ENCODE measurements at places on chromosomes 2 and 18.
A peak's percentile ranks its signal among the peaks of the same experiment; 100 is the strongest.

DNA sequence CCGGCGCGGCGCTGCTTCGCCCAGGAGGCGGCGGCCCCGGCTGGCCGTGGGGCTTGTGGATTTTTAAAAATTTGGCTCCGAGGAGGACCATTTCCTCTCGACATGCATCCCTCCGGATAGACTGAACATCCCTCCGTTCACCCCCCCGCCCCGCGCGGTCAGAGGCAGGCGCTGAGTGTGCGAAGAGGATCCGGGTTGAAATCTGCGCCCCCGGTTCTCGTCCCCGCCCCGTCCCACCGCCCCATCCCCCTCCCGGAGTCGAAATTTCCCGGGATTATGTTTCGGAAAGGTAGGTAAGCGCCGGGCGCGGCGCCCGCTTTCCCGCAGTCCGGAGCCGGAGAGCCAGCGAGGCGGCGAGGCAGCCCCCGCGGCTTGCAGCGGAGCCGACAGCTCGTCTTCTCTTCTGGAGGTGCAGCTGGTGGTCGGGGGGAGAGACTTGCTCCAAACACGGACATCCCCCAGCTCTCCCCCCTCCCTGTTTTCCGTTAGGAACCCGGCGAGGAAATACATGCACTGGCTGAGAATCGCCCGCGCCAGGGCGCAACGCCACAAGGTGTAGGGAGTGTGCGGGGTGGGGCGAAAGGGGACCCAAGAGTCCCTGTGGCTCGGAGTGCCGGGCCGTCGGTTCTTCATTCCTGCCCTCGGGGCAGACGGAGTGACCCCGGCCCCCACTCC lies at the start of gene PRKCE:
TSS of gene PRKCE (plus strand) at position 261 of the 675 bp plus-strand sequence.
- DNase-seq: no peak

- no peak for DNase-seq
These were observed 50.8 kb upstream of the ITGA6 start for GRCh38 chr2:172376505-172377125.

DNA sequence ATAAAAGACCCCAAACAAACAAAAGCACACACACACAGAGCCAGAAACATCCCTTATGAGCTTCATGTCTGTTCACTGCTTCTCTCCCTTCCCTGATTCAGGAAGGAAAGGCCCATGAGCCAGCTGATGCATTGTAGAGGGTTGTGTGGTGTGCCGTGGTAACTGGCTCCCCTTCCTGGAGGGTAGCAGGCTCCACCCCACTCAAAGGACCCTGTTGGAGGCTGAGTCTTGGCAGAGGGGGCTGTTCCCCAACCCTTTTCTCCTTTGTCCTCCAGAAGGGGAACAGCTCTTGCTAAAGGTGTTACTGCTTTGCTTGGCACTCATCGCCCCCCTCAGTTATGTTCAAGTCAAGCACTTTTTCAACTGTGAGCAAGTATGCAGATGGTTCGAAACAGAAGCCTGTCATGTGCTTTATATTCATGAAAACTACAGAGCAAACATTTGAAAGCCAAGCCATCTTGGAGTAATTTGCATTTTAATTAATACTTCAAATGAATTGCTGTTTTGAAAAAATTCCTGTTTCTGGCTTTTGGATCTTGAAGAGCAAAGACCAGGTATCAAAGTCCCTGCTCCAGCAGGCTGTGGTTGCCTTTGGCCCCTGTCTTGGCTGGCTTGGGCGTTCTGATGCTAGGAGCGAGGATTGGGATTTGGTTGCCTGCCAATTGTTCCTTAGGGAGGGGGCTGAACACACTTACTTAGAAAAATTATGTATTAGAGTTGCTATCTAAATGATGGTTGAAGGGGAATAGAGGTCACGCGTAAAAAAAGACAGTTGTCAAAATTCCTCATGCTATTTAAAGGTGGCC lies 267.8 kb downstream of the TSN start:
- DNase-seq: no peak

- DNase-seq: no peak
These were observed 98.1 kb downstream of the RTP5 start for GRCh38 chr2:241967467-241968144.

- DNase-seq: no peak
These were observed 101.9 kb upstream of the TWIST2 start for GRCh38 chr2:238745997-238746396.

GRCh38 chr18:63850020-63850419 lies 37.5 kb upstream of the SERPINB2 start:
- no peak for DNase-seq

DNA sequence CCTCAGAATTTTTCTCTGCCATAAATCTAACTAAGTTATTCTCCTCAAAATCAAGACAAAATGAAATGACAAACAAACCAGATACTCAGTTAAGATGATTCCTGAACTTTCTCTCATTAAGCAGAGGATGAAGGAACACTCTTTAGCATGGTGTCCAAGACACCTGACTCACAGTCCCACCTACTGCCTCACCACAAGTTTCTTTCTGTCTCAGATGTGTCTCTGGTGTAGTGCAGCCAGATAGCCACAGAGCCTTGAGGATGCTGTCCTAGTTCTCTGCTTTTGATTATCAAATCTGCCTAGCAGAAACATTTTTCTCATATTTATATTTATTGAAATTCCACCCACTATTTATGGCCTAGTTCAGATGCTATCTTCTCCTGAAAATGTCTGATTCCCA lies 103.6 kb upstream of the TMEM200C start:
- no peak for DNase-seq

DNA sequence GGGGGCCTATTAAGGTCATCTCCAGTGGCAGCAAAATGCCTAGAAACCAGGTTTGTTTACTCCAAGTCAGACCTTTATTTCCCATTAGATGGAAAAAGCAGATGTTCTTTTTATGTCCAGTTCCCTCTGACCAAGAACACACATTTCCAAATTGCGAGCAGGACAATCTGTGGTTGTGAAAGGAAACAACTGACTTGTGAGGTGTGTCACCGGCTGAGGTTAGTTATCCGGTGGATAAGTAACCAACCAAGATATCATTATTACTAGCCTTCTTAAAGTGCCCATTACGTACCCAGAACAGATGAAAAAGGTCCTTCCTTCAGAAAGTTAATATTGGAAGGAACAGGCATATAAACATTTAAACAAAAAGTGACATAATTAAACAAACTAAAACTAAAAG lies 112.9 kb downstream of the THADA start:
- no peak for DNase-seq

DNA sequence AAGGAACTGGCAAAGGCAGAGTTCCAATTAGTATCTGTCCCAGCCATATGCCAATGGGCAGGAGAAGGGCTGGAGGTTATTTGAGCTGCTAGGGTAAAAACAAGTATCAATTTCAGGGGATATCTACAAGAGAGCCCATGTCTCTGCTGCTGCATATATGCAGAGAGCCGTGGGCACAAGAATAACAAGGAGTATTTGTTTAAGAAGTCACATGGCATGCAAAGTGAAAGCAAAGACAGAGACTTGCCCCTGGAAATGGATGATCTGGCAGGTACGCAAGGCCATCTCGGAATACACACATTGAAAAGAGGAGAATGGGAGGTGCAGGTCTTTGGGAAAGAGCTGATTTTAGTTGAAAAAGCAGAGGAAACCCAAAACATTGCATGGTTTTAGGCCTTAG lies 170.6 kb downstream of the EVA1A start:
- DNase-seq: no peak

DNA sequence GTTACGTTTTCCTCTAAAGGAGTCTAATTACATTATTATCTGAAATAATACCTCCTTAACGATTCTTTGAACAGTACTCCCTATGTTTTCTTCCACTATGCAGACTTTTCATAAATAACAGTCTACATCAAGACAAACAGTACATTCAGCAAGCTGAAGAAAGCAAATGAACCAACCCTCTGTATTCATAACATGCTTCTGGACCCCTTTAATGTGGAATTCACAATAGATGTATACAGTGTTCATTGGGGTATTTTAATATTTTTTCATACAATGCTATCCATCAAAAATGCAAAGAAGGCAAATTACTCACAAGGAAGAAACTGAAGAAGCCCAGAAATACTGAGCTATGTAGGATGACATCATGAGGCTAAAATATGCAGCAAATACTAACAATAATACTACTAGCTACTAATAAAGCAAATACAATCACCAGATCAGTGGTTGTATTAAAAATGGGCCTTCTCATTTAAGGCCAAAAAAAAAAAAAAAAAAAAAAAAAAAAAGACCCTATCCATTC lies 408.6 kb downstream of the MTX2 start:
- DNase-seq: no peak

- DNase-seq: no peak
These were observed 137.6 kb downstream of the WDSUB1 start for GRCh38 chr2:159148901-159149300.

DNA sequence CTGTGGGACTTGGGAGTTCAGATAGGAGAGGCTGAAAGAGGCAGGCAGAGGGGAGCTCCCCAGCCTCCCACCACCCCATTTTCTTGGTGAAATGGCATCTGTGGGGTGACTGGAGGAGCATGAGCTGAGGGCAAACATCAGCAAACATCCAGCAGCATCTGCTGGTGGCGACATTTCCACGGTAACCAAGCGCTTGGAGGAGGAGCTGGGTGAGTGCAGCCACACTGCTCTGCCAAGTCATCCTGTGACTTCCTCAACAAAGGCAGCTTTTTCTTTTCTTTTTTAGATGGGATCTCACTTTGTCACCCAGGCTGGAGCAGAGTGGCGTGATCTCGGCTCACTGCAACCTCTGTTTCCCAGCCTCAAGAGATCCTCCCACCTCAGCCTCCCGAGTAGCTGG lies 5.6 kb downstream of the TXNL4A start:
- DNase-seq: no peak

DNA sequence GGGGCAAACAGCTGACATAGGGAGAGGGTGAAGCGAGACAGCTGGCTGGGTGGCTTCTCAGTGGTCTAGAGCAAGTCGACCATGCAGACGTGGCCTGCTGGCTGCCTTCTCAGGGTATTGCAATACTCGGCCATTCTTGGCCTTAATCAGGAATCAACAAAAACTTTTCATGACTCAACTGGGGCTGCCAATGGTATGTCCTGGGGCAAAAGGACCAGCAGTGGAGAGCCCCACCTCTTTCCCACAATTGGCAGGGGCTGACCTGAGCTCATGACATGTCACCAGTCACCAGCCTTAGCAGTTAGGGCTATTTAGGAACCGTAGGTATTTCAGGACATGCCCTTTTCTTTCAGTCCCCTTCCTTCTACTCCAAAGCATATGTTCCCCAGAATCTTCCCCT lies 19.1 kb downstream of the PLA2R1 start:
- no peak for DNase-seq

GRCh38 chr2:136013136-136013685 lies 27.8 kb upstream of the DARS1 start:
- no peak for DNase-seq

DNA sequence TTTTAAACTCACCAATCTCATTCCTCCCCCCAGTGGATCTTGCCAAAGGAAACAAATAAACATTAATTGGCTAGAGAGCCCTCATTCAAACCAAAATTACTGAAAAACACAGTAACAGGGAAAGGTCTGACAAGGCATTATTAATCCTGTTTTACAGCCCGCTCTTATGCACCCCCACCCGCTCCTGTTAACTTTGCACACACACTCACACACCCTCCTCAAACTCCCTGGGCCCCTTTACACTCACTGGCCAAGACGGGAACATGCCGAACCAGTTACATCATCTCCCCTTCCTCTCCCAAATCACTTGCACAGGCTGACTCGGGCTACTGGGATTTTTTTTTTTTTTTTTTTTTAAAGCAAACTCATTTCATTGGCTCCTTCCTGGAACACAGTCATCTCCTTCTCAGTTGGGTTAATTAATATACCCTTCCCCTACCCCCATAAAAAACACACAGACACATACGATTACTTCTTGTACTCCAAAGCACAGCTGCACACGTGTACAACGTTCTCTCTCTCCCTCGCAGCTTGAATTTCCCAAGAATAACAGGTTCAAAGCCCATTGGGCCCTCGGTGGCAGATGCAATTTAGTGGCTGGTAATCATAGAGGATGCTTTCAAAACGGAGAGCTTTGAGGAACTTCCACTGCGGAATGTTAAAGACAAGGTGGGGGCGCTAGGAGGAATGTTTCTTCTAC lies 31.8 kb downstream of the KLF7 start:
- DNase-seq: no peak

- peak; percentile 76 for DNase-seq
These were observed 157.8 kb upstream of the SLC1A4 start for GRCh38 chr2:64831134-64831976.

DNA sequence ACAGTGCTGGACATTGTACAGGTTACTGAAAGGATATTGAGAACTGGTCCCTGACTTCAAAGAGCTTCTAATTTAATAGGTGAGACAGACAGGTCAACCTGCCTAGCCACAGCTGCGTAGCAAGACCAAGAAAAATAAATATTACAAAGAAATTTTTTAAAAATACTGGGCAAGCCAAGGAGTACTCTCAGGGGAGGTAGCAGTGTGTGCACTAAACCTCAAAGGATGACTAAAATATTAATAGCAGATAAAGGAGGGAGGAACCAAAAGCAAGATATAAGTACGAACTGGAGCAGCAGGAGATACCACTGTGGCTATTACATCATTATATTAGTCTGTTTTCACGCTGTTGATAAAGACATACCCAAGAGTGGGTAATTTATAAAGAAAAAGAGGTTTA lies 14.9 kb downstream of the SCG2 start:
- no peak for DNase-seq

DNA sequence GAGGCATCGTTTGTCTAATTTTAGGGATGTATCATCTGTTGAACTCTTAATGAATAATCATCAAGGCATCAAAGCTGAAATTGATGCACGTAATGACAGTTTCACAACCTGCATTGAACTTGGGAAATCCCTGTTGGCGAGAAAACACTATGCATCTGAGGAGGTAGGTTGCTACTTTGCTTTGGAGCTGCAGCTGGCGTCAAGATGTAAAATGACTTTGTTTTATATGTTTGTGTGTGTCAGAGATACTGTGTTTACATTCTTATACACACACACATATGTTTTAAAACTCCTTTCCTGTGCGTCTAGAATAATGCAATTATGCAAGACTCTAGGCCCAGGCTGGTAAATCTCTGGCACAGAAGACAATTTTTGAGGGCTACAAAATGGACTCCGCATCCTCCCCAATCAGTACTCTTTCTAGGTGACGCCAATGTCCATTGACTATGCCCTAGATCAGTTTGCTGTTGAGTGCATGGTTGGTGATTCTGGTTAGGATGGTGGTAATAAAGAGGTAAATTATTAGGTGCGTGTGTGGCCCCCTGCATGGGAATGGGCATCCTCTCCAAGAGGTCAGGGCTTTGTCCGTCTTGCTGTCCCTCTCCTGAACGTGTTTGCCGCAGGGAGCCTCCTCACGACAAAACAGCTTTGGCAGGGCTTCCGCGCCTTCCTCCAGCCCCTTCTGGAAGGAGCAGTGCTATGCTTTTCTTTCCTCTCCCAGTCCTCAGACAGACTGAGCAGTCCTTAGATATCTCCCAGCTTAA lies 68.2 kb upstream of the EML6 start:
- DNase-seq: no peak

DNA sequence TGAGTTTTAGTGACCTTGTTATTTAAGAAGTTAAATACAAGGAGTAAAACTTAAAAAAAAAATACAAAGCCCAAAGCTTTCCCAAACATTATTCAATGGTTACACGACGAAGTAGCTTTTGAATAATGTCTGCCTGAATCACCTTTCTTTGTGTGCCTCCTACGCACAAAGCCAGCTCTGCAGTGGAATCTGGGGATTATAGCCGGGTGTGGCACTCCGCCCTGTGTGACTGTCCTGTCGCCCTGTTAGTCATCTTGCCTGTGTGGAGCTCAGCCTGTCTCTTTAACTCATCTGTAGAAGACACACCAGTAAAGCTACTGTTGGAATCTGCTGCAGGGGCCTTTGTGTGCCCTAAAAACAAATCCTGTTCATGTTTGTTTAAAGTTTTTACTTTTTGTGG lies 79.4 kb upstream of the TCF7L1 start:
- no peak for DNase-seq

- DNase-seq: no peak
These were observed 574.1 kb downstream of the SATB2 start for GRCh38 chr2:198883604-198884003.
